Bladder microvascular endothelial cell (primary cell): ENCODE measurements at places on chromosomes 2 and 18. TPM values are rescaled to one million over a fixed set of nuclear protein-coding genes. Genes with fewer than 3 reads are reported as not detected.

Gene MYO5B
- total RNA-seq, result 0.31 and 1.1 TPM in 2 replicates

Gene CD302
- 4.2 and 11.6 TPM in 2 replicates for total RNA-seq

Gene CD8B
- not detected in 2 replicates for total RNA-seq

Gene TGFBRAP1
- total RNA-seq, result 19.6 and 66.3 TPM in 2 replicates

Gene ASXL2
- 3.4 and 15.5 TPM in 2 replicates for total RNA-seq

Gene POTEI
- total RNA-seq, result 0.16 and 0.63 TPM in 2 replicates

Gene DNAH7
- total RNA-seq, result under 0.01 and 0.06 TPM in 2 replicates

Gene SLC23A3
- total RNA-seq, result 0.81 and 4.5 TPM in 2 replicates

Gene PROM2
- 0.44 TPM in 1 of 2 replicates, not detected in the other for total RNA-seq

Gene ALPI
- total RNA-seq, result not detected in 2 replicates

Gene SLC5A7
- total RNA-seq, result not detected in 2 replicates

Gene SERTAD2
- total RNA-seq, result 3.4 and 12.5 TPM in 2 replicates

Gene FOXD4L1
- under 0.01 and 0.06 TPM in 2 replicates for total RNA-seq

Gene ARHGAP15
- total RNA-seq, result 0.19 TPM in 1 of 2 replicates, not detected in the other

Gene FEV
- not detected in 2 replicates for total RNA-seq

Gene ALLC
- not detected in 2 replicates for total RNA-seq

Gene NABP1
- 30.6 and 38.6 TPM in 2 replicates for total RNA-seq

Gene TOGARAM2
- 0.13 TPM in 1 of 2 replicates, not detected in the other for total RNA-seq

Gene ANKRD44
- 3.6 and 5.7 TPM in 2 replicates for total RNA-seq

Gene INO80B
- total RNA-seq, result 6.6 and 11.4 TPM in 2 replicates

Gene ACOXL
- total RNA-seq, result 0.06 TPM in 1 of 2 replicates, not detected in the other

Gene CCDC85A
- 10.3 and 20.9 TPM in 2 replicates for total RNA-seq

Gene LGALSL
- total RNA-seq, result 2.9 and 4.3 TPM in 2 replicates

Gene MBOAT2
- total RNA-seq, result 11.0 and 20.0 TPM in 2 replicates

Gene SKOR2
- not detected in 2 replicates for total RNA-seq

Gene ANKRD30BL
- total RNA-seq, result under 0.01 TPM in 1 of 2 replicates, not detected in the other

Gene CIDEA
- total RNA-seq, result 0.19 and 1.5 TPM in 2 replicates

Gene GCG
- not detected in 2 replicates for total RNA-seq

Gene UCN
- 0.44 and 0.49 TPM in 2 replicates for total RNA-seq

Gene C1QL2
- total RNA-seq, result not detected in 2 replicates

Gene CTAGE1
- total RNA-seq, result not detected in 2 replicates

Gene SCN9A
- 1.3 and 1.6 TPM in 2 replicates for total RNA-seq

Gene ZEB2
- 3.4 and 9.8 TPM in 2 replicates for total RNA-seq

Gene ZSCAN30
- total RNA-seq, result 7.9 and 15.9 TPM in 2 replicates

Gene KCNG2
- total RNA-seq, result 0.63 TPM in 1 of 2 replicates, not detected in the other

Gene TDRD15
- not detected in 2 replicates for total RNA-seq

Gene KCNE4
- 0.31 and 0.65 TPM in 2 replicates for total RNA-seq

Gene SGPP2
- not detected in 2 replicates for total RNA-seq

Gene MAP3K19
- total RNA-seq, result not detected in 2 replicates

Gene CD8B2
- not detected in 2 replicates for total RNA-seq

Gene EFEMP1
- 1,267 and 12,559 TPM in 2 replicates for total RNA-seq
